ENCODE measurements at places on chromosomes 2 and 18. TPM values are rescaled to one million over a fixed set of nuclear protein-coding genes. Genes with fewer than 3 reads are reported as not detected.

GRCh38 chr18:48902023-48902855, 48.5 kb downstream of the SMAD7 start:
- no peak for DNase-seq

FIGN gene
- total RNA-seq: 1.9 TPM

RAX gene
- not detected for total RNA-seq

- no peak for DNase-seq
Measured at GRCh38 chr2:105139556-105140239, 101.8 kb downstream of the MRPS9 start.

- no peak for DNase-seq
Measured at GRCh38 chr2:156541229-156541628, 105.0 kb downstream of the GPD2 start.

- DNase-seq: no peak
Measured at GRCh38 chr2:135909976-135910375, 33.7 kb upstream of the MCM6 start.

SGO2 gene
- 3.2 TPM for total RNA-seq

GRCh38 chr2:25310965-25311864, 30.5 kb downstream of the DNMT3A start:
- no peak for DNase-seq

DNA sequence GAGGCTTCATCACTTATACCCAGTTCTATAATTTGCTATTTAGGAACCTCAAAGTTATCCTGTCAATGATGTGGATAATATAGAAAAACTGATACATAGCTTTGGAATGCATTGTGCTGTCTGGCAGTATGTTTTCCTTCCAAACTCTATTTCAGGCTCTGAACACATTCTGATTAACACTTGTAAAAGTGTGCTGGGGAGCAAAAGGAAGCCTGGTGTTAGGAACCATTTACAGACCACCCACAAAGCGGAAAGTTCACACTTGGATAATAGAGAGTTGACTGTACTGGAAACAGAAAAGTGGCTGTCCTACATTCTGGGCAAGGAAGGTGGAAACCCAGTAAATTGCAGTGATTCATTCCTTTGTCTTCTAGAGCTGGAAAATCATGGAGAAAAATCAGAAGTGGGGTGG, 114.5 kb upstream of the ZFP36L2 start:
- DNase-seq: no peak

CFAP53 gene
- not detected for total RNA-seq

DNA sequence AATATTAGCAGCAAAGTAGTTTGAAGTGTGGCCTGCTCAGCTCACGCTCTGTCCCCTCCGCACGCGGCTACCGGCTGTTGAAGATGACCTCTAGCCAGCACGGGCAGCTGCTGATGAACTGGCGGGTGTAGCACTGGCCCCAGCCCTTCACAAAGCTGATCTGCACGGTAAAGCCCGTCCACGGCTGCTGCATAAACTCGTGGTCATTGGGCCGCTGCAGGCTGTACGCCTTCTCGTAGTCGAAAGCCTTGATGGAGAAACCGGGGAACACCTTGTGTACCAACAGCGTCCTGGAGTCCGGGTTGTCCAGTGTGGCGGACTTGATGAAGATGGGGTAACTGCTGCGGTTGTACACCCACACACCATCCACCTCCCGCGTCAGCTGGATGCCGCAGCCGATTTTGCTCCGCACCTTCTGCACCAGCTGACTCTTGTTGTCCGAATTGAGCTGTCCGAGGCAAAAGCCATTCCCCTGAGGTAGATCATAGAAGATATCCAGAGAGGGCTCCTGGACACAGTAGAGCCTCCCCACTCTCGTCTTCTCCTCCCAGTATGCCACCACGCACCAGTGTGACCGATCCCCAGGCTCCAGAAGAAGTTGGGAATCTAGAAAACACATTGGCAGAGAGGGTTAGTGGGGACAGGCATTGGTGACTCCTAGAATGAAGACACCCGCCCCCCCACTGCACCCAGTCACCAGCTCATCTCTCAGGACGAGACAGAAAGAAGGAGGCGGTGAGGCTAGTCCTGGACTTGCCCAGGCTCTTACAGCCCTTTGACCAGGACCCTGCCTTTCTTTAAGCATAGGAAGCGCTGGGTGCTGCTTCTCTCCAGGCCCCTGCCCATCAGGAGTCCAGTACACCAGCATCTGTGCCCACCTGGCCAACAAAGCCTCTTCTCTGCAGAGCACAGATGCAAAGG, 29.2 kb downstream of the SMAD7 start:
- peak; percentile 58 for DNase-seq

FBXO15 gene
- not detected for total RNA-seq

GRCh38 chr2:98761267-98761781, 30.4 kb upstream of the MGAT4A start:
- DNase-seq: no peak

DNA sequence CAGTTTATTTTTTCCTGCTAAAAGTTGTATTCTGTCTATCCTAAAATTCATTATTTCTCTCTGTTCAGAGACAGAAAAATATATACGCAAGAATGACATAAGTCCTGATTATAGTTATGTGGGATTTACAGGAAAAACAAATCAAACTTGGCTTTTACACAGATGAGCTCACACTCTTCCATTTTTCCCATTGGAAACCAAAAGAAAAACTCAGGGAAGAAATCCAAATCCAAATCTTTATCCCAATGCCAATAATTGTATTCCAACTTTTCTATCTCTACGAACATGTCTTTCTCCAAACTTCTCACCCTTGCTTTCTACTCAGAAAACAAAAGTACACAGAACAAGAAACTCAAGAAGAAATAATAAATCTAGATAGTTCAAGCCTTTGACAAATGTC, 249.1 kb upstream of the TMEFF2 start:
- DNase-seq: no peak

NPPC gene
- total RNA-seq: not detected
